ENCODE measurements at places on chromosomes 11 and 22.

- no peak for DNase-seq
These were observed 36.3 kb upstream of the APOBEC3A start for GRCh38 chr22:38921120-38921519.

DNA sequence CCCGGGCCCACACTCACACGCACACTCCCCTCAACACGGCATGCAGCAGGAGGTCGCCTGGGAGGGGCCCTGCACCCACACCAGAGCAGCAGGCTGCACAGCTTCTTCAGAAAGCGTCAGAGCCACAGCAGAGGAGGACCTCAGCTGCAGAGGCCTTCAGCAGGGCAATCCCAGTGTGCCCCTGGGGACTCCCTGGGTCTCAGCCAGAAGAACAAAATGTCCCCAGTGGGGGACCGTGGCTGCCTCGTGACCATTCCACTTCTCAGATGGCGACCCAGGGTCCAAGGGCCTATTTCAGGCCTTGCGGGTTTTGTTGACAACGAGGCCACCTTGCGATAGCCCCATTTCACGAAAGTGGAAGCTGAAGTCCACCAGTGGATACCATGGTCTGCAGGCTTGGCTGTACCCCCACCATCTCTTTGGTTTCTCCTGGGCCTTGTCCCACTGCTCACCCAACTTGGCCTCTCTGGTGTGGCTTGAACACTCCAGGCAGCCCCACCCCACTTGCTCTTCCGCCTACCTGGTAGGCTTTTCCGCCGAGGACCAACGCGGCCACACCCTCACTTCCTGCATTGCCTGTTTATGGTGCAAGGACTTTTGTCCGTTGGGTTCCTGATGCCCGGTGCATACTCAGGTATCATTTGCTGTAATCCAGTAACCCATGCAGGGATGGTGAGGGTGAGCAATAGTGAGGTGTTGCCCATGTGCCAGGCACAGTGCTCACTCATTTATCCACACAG is 38.1 kb downstream of the MB start:
- no peak for DNase-seq

- DNase-seq, result no peak
These were observed 9.9 kb upstream of the OR8D2 start for GRCh38 chr11:124329787-124330478.

DNA sequence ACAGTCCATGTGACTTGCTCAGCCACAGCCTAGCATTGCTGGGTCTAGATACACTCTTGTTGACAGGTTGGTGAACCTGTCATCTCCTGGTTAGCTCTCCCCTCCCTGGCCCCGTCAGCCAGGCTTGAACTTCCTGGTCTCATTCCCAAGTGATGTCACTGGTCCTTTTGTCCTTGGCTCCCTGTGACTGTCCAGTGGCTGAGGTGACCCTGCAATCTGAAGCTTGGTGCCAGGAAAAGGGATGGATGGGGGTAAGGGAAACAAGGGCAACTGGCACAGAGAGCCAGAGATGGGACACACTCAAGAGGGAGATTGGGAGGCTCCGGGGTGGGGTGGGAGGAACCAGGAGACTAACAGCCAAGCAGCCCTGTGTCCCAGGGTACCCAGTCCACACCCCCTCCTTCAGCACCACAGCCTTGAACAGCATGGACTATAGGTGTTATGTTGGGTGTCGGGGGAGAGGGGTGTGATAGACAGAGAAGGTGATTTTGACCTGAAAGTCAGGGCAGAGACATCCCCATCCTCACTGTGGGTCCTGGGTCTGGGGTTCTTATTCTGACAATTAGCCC is 63.8 kb upstream of the THY1 start:
- DNase-seq, result no peak

DNA sequence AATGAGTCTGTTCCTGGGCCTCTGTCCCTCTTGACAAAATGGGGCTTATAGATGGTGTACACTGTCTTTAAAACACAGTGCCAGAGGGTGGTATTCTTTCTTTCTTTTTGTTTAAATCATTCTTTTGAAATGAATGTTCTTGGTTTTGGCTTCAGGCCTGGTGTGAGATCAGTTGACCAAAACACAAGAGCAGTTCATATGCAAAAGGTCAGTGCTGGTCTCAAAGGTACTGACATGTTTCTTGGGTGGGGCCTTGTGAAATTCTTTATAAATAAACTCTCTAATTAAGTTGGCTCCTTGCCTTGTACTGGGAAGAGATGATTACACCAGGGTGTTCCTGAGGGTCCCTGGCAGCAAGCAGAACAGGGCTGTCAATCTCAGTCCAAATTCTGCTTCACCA is 110.0 kb downstream of the FBXO7 start:
- no peak for DNase-seq

DNA sequence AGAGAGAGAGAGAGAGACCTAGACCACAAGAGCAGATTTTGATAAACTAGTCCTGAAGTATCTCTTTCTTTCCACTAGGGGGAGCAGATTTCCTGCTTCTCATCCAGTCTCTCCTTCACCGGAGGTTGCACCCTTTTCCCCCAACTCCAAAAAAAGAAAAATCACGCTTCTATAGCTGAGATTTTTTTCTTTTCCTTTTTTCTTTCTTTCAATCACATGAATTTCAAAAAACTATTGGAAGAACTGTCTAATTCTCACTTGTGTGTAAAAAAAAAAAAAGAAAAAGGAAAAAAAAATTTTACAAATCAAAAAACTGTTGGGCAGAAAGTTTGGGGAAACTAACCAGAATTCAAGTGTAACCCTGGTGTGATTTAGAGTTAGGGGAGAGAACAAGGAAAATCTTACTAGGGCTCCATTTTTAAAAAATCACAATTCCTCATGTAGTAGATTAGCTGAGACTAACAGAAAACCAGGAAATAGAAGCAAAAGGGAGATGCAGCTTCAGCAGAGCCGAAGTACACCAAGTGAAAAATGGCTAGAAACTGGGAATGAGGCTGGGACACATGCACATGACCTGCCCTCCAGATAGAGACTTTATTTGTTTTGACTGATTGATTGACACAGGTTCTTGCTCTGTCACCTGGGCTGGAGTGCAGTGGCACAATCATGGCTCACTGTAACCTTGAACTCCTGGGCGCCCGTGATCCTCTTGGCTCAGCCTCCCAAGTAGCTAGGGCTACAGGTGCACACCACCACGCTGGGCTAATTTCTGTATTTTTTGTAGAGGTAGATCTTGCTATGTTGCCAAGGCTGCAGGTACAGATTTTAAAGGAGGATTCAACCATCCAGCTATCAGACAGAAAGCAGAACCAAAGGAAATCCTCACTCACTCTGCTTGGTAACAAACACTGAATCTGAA is 27.1 kb downstream of the SDHD start:
- no peak for DNase-seq

GRCh38 chr11:101090679-101091270 is 38.8 kb downstream of the PGR start:
- no peak for DNase-seq

DNA sequence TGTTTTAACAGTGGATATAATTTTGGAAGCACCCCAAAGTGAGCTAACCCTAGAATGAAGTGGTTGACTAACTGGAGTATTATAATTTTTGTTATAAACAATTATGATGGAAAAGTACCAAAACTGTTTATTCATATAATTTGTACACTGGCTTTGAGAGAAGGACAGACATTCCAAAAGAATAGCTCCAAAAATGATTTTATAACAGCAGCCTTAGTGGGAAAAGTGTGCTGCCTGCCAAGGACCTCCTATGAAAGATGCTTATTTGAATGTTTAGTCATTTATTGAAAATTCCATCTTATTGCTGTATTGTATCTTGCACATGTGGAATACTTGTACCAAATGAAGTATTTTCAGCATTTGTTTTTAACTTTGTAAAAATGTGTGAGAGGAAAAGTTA is 169.8 kb downstream of the GUCY1A2 start:
- no peak for DNase-seq

GRCh38 chr11:34926831-34927132 is 10.4 kb downstream of the PDHX start:
- no peak for DNase-seq

- no peak for DNase-seq
These were observed 42.7 kb upstream of the FAM181B start for GRCh38 chr11:82776377-82776776.

DNA sequence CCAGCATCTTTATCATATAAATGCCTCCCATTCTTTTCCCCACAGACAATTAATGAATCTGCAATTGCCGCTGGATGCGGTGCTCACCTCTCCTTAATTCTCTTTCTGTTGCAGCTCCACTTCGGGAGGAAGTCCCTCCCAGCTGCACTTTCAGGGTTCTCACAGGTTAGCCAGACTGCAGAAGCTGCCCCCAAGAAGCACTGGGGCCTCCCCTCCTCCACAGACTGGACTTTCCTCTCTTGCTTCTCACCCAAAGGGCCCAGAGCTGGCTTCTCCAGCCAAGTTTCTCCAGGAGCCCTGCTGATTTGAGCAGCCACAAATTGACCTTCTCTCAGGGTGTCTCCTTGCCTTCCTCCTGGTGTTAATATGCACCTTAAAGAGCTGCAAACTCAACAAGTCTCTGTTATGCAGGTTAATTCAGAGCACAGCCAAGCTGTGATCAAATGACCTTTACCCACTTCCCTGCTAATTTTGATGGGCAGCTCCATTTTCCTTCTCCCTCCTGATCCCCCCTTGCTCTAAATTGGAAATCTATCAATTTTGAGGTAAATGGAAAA is 298.9 kb downstream of the BUD13 start:
- DNase-seq, result no peak

GRCh38 chr11:42239188-42239587 is 779.7 kb upstream of the LRRC4C start:
- no peak for DNase-seq

GRCh38 chr22:41822317-41823057 is 10.4 kb upstream of the SREBF2 start:
- no peak for DNase-seq

- no peak for DNase-seq
These were observed 1.1 kb downstream of the NEAT1 start for GRCh38 chr11:65423516-65424204.

- no peak for DNase-seq
These were observed 492.9 kb upstream of the KIRREL3 start for GRCh38 chr11:127493330-127494022.

GRCh38 chr22:49632199-49633009 is 195.3 kb downstream of the BRD1 start:
- DNase-seq, result no peak

- no peak for DNase-seq
These were observed 30.6 kb downstream of the NFRKB start for GRCh38 chr11:129864811-129865210.

DNA sequence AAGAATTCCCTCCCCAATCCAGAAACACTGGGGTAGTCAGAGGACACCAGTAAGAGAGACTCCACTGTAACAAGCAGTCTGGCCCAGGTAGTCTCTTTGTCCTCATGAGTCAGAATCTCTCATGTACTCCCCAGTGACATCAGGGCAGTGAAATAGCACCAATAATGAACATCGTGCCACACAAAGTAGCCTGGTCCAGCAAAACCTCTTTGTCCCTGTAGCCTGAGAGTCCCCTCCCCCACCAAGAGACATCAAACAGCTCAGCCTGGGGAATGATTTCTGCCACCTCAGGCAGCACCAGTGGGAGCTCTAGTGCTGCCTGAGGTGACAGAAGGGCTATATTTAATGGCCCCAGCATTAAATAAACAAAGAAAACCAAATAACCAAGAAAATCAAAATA is 88.1 kb downstream of the SBF2 start:
- DNase-seq, result no peak

GRCh38 chr11:15157181-15157580 is 42.5 kb downstream of the INSC start:
- DNase-seq, result no peak

GRCh38 chr22:46933040-46933930 is 170.8 kb downstream of the TBC1D22A start:
- DNase-seq, result no peak

DNA sequence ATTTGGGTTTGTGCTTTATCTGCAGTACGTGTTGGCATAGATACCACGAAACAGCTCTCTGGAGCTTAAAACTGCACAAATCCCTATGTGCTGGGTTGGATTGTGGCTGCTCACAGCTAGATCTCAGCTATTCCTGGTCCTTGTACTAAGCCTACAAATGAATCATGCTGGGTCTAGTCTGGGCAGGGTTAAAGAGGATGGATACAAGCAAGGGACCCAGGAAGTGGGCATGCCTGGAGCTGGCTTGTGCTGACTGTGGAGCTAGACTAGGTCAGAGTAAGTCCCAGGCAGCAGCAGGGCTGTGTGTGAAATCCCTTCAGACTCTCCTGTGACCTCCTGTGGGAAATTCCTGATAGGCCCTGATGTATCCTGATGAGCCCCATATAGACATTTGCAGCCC is 3.9 kb upstream of the E2F8 start:
- DNase-seq, result no peak

- no peak for DNase-seq
These were observed 8.7 kb downstream of the ALDH3B2 start for GRCh38 chr11:67665541-67666302.

GRCh38 chr11:33544593-33545373 is 155.8 kb downstream of the C11orf91 start:
- no peak for DNase-seq

- no peak for DNase-seq
These were observed 2.6 kb upstream of the UCP3 start for GRCh38 chr11:74011360-74012073.

GRCh38 chr11:8759634-8760033 is 77.0 kb downstream of the RPL27A start:
- DNase-seq, result no peak

GRCh38 chr22:17794726-17795542 is 20.7 kb upstream of the BID start:
- DNase-seq, result no peak

- no peak for DNase-seq
These were observed 256.9 kb upstream of the POU2AF2 start for GRCh38 chr11:110988671-110989070.

- DNase-seq, result no peak
These were observed 109.7 kb downstream of the WNT7B start for GRCh38 chr22:45867118-45867905.

Data from cortex of kidney (tissue), 1 donor.